Stimulated activated CD4-positive, alpha-beta T cell treated with anti-CD3 and anti-CD28 coated beads, TNF-alpha, amount 100 ng/mL, for 1 hour (primary cell): ENCODE measurements at places on chromosomes 12 and 14.
A peak's percentile ranks its signal among the peaks of the same experiment; 100 is the strongest.

- no peak for DNase-seq
These were observed 338.0 kb downstream of the RMST start for GRCh38 chr12:97800561-97800960.

DNA sequence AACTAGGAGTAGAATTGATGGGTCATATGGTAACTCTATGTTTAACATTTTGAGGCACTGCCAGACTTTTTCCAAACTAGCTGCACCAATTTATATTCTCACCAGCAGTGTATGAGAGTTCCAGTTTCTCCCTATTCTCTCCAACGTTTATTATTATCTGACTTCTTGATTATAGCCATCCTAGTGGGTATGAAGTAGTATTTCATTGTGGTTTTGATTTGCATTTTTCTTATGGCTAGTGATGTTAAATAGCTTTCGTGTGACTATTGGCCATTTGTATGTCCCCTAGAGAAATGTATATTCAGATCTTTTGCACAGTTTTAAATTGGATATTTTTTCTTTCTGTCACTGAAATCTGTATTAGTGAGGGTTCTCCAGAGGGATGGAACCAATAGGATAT is 37.8 kb downstream of the HELB start:
- DNase-seq, result no peak

DNA sequence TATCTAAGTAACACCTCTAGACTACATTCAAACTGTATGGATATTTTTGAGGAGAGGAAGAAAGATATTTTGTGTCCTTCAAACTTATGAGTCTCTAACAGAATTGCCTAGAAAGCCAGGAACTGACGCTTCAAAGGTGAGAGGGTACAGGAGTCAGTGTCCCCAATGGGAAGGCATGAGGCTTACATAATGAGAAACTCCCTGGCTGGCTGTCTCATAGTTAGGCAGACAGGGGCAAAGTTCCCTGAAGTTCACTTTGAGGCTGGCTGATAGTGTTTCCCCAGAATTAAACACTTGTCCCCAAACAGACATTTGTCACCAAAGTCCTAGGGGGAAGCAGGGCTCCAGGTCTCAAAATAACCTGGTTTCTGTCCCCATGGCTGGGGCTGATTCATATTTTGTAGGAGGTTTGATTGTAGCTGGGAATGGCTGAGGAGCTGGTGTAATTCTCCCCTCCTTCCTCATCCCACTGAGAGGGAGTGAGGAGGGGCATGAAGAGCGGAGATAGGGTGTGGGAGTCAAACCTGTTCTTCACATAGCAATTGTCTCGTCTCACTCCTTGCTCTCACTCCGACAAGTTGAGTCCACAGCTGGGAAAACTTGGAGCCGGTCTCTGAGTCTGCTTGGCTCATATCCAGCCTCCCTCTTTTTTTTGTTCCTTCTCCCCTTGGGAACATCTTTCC is 56.4 kb upstream of the CISTR start:
- no peak for DNase-seq

DNA sequence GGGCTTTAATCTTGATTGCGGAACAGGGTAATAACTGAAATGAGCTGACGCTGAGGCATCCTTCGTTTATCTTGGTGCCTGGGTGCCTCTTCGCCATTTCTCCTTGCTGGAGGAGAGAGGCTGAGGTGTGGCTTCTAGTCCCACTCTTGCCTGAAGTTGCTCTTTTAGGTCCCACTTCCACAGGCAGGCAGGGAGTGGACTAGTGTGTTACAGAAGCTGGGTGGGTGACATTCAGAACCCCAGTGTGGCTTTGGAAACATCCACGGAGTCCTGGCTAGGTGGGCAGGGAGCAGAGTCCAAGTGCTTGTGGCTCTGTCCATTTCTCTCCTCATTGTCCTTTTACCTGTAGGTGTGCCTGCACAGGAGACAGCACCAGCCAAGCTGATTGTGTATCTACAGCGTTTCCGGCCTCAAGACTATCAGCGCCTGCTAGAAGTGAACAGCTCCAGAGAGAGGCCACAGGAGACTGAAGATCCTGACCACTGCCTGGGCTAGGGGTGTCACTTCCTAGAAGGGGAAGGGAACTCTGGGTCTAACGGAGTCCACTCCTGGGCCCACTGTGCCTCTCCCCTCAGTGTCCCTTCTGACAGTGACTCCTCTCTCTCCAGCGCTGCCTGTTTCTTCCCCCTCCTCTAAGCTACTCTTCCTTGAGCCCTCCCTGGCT is 2.4 kb downstream of the THTPA start:
- DNase-seq, result no peak

- no peak for DNase-seq
These were observed 14.1 kb upstream of the DCP1B start for GRCh38 chr12:2018391-2018790.

DNA sequence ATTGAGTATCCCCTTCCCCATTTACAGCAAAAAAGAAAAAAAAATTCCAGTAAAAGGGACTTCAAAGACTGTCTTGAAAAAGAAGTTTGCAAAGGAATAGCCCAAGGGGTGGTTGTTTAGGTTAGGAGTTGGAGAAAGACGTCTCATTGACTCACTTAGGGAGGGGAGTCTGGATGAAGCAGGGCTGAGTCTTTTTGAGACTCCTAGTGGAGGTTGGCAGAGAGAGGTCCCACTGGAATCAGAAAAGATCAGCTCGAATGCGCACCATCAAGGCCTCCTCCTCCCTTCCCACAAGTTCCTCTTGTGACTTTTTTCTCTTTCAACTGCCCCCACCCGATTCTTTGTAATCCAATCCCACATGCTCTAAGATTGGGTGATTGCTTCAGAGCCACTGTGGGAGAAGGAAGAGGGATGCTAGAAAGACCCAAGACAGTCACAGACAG is 1.9 kb downstream of the ARHGEF40 start:
- DNase-seq, result no peak

GRCh38 chr14:94689218-94689984 is 77.2 kb downstream of the SERPINA3 start:
- DNase-seq, result no peak

- peak; percentile 48 for DNase-seq
These were observed at the start of gene ADSS1 for GRCh38 chr14:104723651-104724406. TSS of gene ADSS1 (plus strand) at chr14:104724229. CDS start at chr14:104724271, 42 bp downstream.

DNA sequence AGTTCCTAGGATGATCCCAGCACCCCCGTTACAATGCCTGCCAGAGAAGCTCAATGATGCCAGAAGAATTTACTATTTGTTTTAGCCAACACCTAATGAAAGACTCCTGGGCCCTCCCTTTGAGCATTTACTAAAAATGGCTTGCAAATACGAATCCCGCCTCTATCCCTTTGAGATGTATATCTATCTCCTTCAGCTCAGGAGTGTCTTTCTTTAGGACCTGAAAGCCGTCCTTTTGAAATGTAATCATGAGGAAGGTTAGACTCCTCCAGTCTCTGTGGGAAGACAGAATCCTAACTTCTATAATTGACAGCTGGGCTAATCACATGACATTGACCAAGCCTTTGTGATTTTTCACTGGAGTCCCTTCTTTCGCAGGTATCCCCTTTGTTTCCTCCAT is 19.2 kb upstream of the DYNC1H1 start:
- no peak for DNase-seq

DNA sequence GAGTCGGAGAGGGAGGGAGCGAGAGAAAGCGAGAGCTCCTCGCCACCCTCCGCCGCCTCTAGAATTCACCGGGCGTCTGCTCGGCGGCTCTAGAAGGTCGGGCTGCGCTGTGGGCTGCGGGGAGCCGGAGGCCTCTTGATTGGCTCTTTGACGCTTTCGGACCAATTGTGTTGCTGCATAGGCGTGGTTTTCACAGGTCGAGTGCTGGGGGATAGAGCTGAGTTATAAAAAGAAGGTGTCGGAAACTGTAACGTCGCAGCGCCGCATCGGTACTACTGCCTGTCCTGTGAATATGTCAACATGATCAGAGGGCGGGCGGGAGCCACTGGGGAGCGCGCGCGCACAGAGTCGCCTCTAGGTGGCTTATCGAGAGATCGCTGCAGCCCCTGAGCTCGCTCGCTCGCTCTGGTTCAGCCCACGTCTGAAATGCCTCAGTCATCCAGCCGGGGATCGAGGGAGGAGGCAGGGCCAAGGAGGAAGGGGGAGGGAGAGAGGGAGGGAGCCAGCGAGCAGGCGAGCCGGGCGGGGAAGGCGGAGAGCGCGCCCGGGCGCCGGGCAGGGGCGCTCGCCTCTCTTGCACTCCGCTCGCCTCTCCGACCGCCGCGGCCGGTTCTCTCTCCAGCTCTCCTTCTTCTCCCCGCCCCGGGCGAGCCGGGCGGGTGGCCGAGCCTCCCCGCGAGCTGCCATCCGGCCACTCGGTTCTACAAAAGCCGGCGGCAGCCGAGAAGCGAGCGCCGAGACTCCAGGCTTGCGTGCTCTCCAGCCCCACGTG is at the start of gene TBX3:
TSS of gene TBX3 (minus strand) at position 78 of the 772 bp plus-strand sequence. CDS start 975 bp downstream, outside the sequence.
- no peak for DNase-seq

DNA sequence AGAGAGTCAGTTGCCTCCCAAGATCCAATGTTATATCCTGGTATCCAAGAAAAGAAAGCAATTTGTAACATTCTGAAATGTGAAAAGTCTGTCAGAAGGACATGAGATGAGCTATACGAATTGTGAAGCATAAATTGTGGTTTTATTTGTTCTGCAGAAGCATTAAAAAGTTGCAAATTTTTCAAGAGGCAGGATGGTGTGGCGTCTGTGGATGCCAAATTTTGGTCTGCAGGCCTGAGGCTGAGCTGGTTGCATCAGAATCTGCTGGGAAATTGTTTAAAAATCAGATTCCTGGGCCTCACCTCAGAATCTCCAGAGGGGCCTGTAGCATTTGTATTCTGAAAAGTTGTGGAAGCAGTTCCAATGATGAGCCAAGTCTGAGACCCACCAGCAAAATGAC is 284.7 kb downstream of the NUAK1 start:
- DNase-seq, result no peak

DNA sequence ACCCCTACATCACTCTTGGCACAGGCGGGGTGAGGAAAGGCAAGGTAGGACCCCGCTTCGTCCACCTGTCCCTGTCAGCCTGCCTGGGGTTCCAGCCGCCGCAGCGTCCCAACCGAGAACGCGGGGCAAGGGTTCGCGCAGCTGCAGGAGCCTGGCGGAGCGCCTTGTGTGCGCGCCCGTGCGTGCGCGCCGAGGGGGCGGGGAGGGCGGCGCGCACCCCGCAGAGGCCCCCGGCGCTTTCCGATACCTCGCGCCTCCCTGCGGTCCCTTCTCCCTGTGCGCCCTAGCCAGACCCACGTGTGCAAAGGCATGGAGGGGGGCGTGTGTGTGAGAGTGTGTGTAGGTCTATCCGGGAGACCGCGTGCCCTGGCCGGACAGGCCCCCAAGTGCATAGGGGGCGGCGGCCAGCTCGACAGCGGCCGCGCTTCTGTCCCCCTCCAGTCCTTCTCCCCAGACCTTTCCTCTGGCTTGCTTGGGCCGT is 122.4 kb downstream of the TSPAN9 start:
- DNase-seq, result no peak

GRCh38 chr12:130958557-130959140 is 4.9 kb downstream of the ADGRD1 start:
- no peak for DNase-seq

DNA sequence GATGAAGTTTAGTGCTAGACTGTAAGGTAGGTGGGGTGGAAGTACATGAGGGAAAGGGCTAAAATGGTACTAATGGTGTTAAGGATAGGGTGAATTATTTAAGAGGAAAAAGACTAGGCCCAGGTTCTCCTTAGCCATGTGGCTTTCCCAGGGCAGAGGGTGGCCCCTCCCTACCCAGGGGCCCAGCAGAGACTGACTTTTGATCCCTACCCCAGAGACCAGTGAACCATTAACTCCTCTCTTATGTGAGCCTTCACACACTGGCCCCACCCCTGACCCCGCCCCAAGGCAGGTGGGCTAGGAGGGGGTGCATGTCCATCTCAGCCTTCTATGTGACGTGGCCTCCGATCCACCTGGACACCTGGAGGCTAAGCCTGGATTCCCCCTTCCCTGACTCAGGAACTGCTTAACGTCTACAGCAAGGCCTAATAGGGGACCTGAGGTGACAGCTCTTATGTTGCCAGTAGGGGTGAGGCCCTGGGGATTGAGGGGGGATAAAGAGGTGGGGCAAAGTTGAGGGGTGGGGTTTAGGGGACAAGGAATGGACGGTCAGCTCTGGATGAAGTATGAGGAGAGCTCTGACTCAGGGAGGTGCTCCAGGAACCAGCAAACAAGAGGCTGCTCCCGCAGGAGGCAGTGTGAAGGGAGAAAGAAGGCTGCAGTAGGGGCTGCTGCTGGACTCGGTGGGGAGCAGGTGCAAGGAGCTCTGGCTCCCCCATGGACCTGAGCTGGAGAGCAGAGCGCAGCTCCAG is 757 bp downstream of the SLC39A5 start:
- DNase-seq, result no peak

DNA sequence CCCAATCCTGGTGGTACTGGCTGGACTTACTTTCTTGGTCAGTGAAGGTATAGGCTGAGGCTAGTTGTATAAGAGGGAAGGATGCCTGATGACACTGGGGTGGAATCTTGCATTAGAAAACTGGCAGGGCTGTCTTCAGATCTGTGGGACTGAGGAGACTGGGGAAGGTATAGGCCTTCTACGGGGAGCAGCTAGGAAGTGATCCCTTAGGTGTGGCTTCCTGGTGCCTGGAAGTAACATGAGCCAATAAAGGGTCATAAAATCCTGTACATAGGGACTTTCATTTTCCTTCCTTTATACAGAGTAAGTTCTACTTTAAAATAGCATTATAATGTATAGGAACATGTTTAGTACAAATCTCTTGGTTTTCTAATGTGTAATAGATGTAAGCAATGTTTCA is 716.8 kb downstream of the LRFN5 start:
- DNase-seq, result no peak

GRCh38 chr12:53977596-53978445 is 3.1 kb upstream of the HOTAIR start:
- DNase-seq, result no peak

GRCh38 chr12:20798554-20798953 is 12.0 kb upstream of the SLCO1B3 start:
- DNase-seq, result no peak
